ENCODE measurements at places on chromosomes 7 and 10. TPM values are rescaled to one million over a fixed set of nuclear protein-coding genes. Genes with fewer than 3 reads are reported as not detected.
A peak's percentile ranks its signal among the peaks of the same experiment; 100 is the strongest.

DNA sequence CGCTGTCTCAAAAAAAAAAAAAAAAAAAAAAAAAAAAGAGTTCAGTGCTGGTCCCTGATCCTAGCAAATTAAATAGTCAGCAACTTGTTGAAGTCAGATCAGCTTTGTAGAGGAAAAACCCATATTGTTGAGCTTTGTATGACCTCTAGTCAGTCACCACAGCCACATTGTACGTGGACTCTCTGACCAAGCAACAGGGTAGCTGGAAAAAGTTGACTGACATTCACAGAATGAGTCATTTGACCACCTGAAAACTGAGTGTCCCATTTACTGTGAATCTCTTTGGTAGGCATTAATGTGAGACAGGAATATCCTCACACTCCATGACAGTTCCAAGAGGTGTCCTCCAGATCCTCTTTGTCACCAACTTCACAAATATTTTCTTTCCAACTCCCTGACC lies 371.1 kb downstream of the LRRTM3 start:
- no peak for DNase-seq

DNA sequence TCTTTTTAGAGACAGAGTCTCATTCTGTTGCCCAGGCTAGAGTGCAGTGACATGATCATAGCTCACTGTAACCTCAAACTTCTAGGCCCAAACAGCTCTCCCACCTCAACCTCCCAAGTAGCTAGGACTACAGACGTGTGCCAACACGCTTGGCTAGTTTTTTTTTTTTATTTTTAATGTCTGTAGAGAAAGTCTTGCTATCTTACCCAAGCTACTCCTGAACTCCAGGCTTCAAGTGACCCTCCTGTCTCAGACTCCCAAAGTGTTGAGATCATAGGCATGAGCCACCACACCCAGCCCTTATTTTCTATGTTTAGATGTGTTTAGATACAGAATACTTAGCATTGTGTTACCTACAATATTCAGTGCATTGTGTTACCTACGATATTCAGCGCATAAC lies 46.4 kb downstream of the KMT2E start:
- no peak for DNase-seq

DNA sequence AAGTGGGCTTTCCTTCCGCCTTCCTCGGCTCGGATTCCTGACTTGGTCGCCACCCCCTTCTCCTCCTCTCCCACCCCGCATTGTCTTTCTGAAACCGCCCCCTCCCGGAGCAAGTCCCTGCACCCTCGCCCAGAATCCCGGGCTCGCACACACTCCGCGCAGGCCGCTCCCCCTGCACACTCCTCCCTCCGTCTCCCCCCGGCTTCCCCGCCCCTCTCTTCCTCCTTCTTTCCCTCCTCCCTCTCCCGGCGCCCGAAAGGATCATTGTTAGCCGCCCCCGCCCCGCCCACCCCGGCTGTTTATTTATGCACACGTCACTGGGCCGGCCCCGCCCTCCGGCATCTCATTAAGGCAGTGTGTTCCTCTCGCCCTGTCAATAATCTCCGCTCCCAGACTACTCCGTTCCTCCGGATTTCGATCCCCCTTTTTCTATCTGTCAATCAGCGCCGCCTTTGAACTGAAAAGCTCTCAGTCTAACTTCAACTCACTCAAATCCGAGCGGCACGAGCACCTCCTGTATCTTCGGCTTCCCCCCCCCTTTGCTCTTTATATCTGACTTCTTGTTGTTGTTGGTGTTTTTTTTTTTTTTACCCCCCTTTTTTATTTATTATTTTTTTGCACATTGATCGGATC lies at the start of gene TCF7L2:
TSS of gene TCF7L2 (plus strand) at position 373 of the 633 bp plus-strand sequence. CDS start 510 bp downstream, outside the sequence.
- DNase-seq: peak; percentile 99

DNA sequence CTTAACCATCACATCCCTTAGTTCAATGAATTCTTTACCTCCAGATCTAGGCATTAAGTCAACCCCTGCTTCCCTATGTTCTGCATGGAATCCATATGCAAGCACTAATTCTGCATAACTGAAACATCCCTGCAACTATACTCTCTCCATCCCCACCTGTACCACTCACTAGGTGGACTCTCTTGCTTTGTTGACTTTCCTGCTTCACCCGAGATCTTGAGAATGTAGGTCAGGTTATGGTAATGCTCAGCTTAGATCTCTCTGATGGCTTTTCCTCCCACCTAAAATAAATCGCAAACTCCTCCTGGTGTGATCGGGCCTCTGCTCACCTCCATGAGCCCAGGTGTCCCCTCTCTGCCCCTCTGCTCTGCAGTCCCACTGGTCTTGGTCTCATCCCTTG lies 92.4 kb upstream of the ADAM12 start:
- no peak for DNase-seq

- DNase-seq: no peak
These were observed 14.5 kb upstream of the THSD7A start for GRCh38 chr7:11846361-11846955.

DNA sequence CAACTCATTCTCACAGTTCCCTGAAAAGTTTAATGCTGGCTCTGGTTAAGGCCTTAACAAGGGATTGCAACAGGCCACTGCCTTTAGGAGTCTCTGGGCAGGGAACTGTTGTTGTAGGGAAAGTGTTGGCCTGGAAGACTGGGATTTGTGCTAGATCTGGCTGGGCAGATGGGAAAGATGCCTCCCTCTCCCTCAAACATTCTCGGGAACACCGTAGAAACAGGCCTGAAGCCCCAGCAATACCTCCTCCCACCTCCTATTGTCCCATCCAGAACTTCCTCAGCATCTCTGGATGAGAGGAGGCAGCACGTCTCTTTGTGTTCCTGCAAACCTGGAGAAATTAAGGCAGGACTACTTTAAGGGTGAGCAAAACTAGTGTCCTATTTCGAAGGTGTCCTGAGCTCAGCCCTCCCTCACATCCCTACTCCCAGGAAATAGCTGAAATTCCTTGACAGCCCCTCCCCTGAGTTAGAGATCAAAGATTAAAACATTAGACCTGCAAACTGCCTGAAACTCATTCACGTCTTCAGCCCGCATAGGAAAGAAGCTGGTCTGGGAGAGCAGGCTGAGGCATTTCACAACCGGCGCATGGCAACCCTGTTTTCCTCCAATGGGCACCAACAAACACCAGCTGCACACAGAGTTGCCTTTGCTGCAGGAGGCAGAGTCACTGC lies 10.9 kb upstream of the MAP3K8 start:
- DNase-seq: peak; percentile 74

GRCh38 chr7:158763454-158764033 lies 58.9 kb upstream of the NCAPG2 start:
- no peak for DNase-seq

- DNase-seq: no peak
These were observed 19.2 kb downstream of the ANTXRL start for GRCh38 chr10:46305986-46306385.

OPALIN gene
- total RNA-seq: not detected

FBXO24 gene
- 0.85 TPM for total RNA-seq

Data from H9 (cell line).